Fibroblast of lung (primary cell): ENCODE measurements at places on chromosomes 13 and 19. TPM values are rescaled to one million over a fixed set of nuclear protein-coding genes. Genes with fewer than 3 reads are reported as not detected.

The SHISA7 gene
- total RNA-seq = not detected in 2 replicates

The TSHZ3 gene
- total RNA-seq = 10.3 and 17.3 TPM in 2 replicates

The P2RY11 gene
- 2.6 and 3.3 TPM in 2 replicates for total RNA-seq

The SAFB2 gene
- 29.0 and 35.8 TPM in 2 replicates for total RNA-seq

The DKKL1 gene
- total RNA-seq = 0.26 TPM in 1 of 2 replicates, not detected in the other

The TEX101 gene
- total RNA-seq = not detected in 2 replicates

The YJEFN3 gene
- total RNA-seq = 0.50 and 0.51 TPM in 2 replicates

The LGALS14 gene
- not detected in 2 replicates for total RNA-seq

The SIGLECL1 gene
- not detected in 2 replicates for total RNA-seq

The TTYH1 gene
- total RNA-seq = not detected in 2 replicates

The OVOL3 gene
- not detected in 2 replicates for total RNA-seq

The SWSAP1 gene
- total RNA-seq = 0.50 and 0.51 TPM in 2 replicates

The KLC3 gene
- 0.17 TPM in 1 of 2 replicates, not detected in the other for total RNA-seq

The FXYD7 gene
- total RNA-seq = not detected in 2 replicates

The PTGIR gene
- total RNA-seq = 10.3 and 16.5 TPM in 2 replicates

The F10 gene
- total RNA-seq = 20.3 and 41.5 TPM in 2 replicates

The MYH14 gene
- total RNA-seq = not detected in 2 replicates

The CEACAM4 gene
- not detected in 2 replicates for total RNA-seq

The CASP14 gene
- total RNA-seq = not detected in 2 replicates

The FUT6 gene
- not detected in 2 replicates for total RNA-seq

The URI1 gene
- total RNA-seq = 60.4 and 62.6 TPM in 2 replicates

The KPTN gene
- total RNA-seq = 6.2 and 6.9 TPM in 2 replicates

The FAM83E gene
- 0.50 and 1.0 TPM in 2 replicates for total RNA-seq

The KASH5 gene
- not detected in 2 replicates for total RNA-seq

The DNAJC15 gene
- total RNA-seq = 6.2 and 18.5 TPM in 2 replicates

The CACNG7 gene
- total RNA-seq = 0.17 and 0.26 TPM in 2 replicates

The RXFP2 gene
- total RNA-seq = not detected in 2 replicates

The ZNF414 gene
- total RNA-seq = 2.8 and 4.0 TPM in 2 replicates

The LRFN3 gene
- 2.6 and 3.1 TPM in 2 replicates for total RNA-seq

The LYPD5 gene
- total RNA-seq = 0.50 and 1.0 TPM in 2 replicates

The MATK gene
- total RNA-seq = under 0.01 TPM in 1 of 2 replicates, not detected in the other

The SERPINE3 gene
- not detected in 2 replicates for total RNA-seq

The ACP7 gene
- not detected in 2 replicates for total RNA-seq

The MEIOSIN gene
- not detected in 2 replicates for total RNA-seq

The UCHL3 gene
- 23.4 and 30.9 TPM in 2 replicates for total RNA-seq

The TNFSF13B gene
- total RNA-seq = 4.8 and 5.4 TPM in 2 replicates

The HSPB6 gene
- total RNA-seq = 47.8 and 54.3 TPM in 2 replicates

The KLHL26 gene
- 2.8 and 3.5 TPM in 2 replicates for total RNA-seq

The IL12RB1 gene
- under 0.01 and 0.50 TPM in 2 replicates for total RNA-seq

The PDX1 gene
- not detected in 2 replicates for total RNA-seq

The SMIM24 gene
- total RNA-seq = not detected in 2 replicates

The ODAD3 gene
- total RNA-seq = 0.26 and 0.66 TPM in 2 replicates

The SPATA13 gene
- total RNA-seq = 11.6 and 12.8 TPM in 2 replicates
